ENCODE measurements at places on chromosomes 3 and 15. TPM values are rescaled to one million over a fixed set of nuclear protein-coding genes. Genes with fewer than 3 reads are reported as not detected.

DNA sequence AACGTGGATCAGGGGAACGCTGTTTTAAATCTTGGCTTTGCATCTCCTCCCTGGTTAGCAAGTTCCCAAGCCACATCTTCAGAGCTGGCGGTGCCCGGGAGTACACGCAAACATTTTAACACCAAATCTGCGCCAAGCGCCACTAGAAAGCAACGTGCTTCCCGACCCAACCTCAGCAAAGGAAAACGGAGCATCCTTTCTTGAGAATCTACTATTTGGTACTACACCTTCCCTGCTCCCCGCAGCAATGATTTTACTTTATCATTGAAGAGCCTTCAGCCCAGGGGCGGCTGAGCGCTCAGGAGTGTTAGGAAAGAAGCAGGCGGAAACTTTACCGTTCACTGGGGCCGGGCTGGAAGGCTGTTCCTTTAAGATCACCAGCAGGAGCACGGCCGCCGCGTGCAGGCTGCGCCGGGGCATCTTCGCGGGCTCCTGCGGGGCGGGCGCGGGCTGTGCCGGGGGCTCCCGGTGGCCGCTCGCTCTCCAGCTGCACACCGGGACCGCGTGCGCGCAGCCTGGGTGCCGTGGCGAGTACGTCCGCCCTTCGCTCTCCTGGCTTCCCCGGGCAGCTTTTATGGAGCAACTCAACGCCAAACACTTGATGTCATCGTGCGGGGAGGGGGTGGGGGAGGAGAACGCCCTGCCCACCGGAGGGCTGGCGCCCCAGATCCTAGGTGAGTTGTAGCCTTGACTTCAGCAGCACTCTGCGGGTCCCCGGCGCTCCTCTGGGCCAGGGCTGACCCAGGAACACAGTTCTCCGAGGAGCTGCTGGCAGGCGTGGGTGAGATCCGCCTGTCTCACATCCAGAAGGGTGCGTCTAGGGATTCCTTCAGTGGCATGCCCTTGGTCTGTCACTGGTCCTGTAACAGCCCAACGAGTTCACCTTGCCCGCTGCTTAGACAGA lies at the start of gene CA12:
TSS of gene CA12 (minus strand) at position 546 of the 904 bp plus-strand sequence. CDS start at position 420, 126 bp downstream.
- no peak within 1 kb of the TSS for H3K27ac ChIP-seq
- H3K36me3 ChIP-seq = no peaks in the 10 kb centered on the region
- H3K4me1 ChIP-seq = peaks cover 23% of the 10 kb centered on the region
- peak within 1 kb of the TSS; percentile 46 for H3K4me3 ChIP-seq
- H3K27me3 ChIP-seq = peaks cover 16% of the 10 kb centered on the region

DNA sequence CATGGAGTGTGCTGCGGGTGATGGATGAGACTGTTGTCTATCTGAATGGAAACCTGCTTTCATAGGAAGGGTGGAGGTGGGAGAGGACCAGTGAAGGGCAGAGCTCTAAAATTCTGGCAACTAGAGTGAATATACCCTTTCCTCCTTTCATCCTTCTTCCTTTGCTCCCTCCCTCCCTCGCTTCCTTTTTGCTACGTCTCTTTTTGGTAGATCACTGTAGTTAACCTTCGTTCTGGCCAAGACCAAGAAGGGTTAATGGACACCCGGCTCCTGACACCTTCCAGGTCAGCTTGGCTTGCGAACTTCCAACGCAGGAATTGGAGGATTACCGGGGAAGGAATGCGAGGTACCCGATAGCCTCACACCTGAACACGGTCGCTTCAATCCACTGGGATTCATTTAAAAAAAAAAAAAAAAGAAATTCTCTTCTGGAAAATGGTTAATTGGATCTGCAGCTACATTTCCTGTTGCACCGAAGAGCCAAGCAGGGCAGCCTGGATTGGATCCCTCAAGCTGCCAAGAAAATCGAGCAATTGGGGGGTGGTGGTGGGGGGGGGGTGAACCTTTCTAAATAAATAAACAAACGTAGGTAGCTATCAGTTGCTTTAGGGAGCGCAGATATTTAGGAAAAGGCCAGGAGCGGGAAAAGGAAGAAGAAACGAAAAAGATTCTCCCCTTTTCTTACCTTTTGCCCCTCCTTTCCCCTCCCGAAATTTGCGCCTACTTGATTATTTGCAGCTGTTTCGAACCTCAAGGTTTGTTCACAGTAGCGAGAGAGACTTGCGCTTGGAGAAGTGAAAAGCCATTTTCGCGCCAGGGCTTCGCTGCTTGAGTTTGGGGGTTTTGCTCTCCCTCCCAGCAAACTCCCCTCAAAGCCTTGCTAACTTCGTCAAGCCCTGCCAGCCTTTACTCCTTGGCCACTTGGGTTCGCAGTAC lies 9.5 kb upstream of the NR2F2 start:
- no peaks in the 10 kb centered on the region for H3K36me3 ChIP-seq
- DNase-seq = no peak
- H3K4me1 ChIP-seq = peaks cover 4% of the 10 kb centered on the region
- H3K27ac ChIP-seq = no peak overlapping the region
- H3K4me3 ChIP-seq = peak overlapping the region; percentile 32

- DNase-seq = no peak
- H3K27ac ChIP-seq = no peak overlapping the region
- H3K4me3 ChIP-seq = no peak overlapping the region
Measured at GRCh38 chr3:70308760-70309159, 3.7 kb downstream of the MDFIC2 start.

DNA sequence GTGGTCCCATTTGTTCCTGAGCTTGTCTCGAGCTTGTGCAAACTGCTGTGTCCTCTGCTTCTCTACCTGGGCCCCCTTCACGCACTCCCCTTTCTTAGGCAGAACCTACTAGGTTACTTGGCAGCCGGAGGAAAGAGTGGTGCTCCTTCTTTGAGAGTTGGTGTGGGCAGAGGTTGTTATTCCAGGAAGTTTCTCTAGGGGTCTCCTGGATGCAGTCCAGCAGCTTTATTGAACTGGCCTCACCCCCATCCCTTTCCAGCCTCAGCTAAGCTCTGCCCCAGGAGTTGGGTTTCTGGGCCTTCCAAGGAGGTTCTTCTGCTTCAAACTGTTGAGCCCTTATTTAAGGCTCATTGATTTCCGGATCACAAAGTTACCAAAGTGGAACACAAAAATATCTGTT lies 103.2 kb downstream of the C3orf70 start:
- peaks cover 52% of the 10 kb centered on the region for H3K36me3 ChIP-seq
- no peaks in the 10 kb centered on the region for H3K27me3 ChIP-seq
- H3K4me3 ChIP-seq = no peak overlapping the region
- peaks cover 26% of the 10 kb centered on the region for H3K4me1 ChIP-seq
- no peak for DNase-seq

VWA5B2 gene
- 18.6 TPM for polyA plus RNA-seq

GRIP2 gene
- 1.1 TPM for polyA plus RNA-seq

SSUH2 gene
- 38.7 TPM for polyA plus RNA-seq
